ENCODE measurements at places on chromosomes 1 and 21. TPM values are rescaled to one million over a fixed set of nuclear protein-coding genes. Genes with fewer than 3 reads are reported as not detected.

DNA sequence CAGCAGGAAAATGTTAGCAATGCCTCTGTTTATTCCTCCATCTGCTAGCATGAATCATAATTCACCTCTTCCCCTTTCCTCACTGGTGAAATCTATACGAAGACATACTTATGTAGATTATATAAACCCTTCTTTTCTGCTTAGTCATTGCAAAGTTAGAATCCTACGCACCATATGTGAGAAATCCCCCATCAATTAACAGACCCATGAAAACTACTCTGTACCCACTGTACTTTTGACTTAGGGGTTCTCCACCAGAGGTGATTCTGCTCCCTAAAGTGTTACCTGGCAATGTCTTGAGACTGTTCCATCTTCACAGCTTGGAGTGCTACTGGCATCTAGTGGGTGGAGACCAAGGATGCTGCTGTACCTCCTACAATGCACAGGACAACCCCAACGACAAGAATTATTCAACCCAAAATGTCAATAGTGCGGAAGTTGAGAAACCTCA lies 49.6 kb upstream of the KCTD3 start:
- DNase-seq = no peak

GRCh38 chr1:118388301-118388959 lies 203.4 kb upstream of the SPAG17 start:
- DNase-seq = no peak

DNA sequence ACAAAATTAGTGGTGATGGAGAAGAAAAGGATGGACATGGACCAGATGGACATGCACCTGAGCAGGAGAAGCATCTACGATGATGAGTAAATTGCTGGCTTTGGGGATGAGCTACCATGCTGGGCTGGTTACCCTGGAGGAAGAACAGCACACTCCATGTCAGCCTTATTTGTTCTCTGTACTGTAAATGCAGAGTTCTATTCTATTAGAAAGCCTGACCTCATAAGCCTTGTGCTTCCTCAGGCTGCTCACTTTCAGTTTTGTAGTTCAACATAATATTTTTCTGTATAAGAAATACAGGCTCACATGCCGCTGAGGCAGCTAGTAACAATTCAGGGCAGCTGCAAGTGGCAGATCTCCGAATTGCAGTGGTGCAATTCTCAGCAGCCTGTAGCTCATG lies 249.6 kb downstream of the PLA2G4A start:
- DNase-seq = no peak

- no peak for DNase-seq
These were observed 13.2 kb downstream of the KRTAP26-1 start for GRCh38 chr21:30306884-30307283.

- no peak for DNase-seq
These were observed 11.8 kb upstream of the PRAMEF12 start for GRCh38 chr1:12761781-12762180.

The RNU1-1 gene
- not detected for polyA plus RNA-seq

The OR2L3 gene
- polyA plus RNA-seq = not detected

All from right renal pelvis (tissue), 4 donors.